T-helper 2 cell (primary cell): ENCODE measurements at places on chromosomes 7 and 10.

- DNase-seq = no peak
Observed at GRCh38 chr10:129836253-129836652, 127.8 kb downstream of the EBF3 start.

DNA sequence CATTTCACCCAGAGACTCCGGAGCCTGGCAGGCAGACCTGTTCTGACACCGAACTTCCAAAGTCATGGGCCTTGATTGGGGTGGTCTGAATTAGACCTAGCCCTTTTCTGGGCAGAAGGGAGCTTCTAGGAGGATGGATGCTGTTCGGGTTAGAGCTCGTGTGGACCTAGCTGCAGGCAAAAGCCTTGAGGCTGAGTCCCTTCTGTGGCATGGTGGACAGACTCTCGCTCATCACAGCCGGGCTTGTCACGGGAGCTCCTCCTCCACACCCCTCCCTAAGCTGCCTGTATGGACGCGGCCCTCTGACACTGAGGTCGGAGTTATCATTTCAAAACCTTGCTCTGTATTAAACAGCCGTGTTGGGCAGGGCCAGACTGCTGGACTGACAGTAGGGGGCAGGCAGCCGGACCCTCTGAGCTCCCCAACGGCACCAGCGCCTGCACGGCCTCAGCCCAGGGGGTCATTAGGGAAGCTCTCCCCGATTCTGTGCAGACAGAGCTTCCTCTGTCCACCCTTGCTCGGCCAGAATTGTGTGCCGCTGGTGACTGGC, 2.2 kb downstream of the IRF5 start:
- no peak for DNase-seq

DNA sequence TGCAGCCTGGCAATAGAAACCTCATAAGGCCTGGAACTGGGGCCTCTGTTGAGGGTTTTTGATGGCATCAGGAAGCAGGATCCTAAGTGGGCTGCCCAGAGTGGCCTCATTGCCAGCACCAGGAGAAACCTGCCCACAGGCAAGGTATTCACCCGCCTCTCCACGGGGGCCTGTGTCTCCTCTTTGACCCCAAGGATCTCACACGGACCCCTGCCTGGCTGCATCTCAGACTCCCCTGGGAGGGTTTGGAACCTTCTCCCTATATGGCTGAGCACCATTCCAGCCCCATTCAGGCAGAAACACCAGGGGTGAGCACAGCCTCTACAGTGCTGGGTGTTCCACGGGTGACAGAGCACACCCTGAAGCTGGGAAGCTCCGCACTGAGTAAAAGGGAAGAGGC, 14.6 kb upstream of the C10orf71 start:
- DNase-seq = no peak

DNA sequence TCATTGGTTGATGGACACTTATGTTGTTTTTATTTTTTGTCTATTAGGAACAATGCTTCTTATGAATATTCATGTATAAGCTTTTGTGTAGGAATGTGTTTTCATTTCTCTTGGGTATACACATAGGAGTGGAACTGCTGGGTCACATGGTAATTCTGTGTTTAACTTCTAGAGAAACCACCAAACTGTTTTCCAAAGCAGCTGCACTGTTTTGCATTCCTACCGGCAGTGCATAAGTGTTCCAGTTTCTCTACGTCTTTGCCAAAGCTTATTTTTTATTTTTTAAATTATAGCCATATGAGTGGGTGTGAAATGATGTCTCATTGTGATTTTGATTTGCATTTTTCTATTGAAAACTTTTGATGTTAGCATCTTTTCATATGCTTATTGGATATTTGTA, 51.3 kb downstream of the ADK start:
- no peak for DNase-seq

DNA sequence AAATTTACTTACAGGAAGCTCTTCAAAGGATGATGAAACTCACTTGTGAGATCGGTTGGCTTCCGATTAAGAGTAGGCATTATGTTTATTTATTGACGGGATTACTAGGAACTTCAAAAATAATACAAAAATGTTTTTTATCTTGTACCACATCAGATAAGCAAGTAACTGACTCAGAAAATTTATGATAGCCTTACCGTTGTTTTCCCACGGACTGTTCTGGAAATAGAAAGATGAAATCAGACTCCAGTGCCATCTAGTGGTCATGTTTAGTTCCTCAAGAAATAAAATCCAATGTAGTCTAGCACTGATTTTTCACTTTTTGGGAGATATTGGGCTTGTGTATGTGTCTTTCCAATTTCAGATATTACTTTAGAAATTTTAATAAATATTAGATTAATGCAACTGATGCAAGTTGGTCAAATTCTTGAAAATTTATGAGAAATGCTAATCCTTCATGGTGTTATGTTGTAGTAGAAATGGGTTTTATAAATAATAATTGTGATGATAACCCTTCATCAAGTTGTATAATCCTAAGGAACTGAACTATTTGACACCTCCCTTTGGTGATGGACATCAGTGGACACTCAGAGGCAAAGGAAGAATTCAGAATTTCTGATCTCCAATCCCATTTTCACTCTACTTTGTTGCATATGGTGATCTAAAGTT, 168.8 kb downstream of the TMEM26 start:
- no peak for DNase-seq

DNA sequence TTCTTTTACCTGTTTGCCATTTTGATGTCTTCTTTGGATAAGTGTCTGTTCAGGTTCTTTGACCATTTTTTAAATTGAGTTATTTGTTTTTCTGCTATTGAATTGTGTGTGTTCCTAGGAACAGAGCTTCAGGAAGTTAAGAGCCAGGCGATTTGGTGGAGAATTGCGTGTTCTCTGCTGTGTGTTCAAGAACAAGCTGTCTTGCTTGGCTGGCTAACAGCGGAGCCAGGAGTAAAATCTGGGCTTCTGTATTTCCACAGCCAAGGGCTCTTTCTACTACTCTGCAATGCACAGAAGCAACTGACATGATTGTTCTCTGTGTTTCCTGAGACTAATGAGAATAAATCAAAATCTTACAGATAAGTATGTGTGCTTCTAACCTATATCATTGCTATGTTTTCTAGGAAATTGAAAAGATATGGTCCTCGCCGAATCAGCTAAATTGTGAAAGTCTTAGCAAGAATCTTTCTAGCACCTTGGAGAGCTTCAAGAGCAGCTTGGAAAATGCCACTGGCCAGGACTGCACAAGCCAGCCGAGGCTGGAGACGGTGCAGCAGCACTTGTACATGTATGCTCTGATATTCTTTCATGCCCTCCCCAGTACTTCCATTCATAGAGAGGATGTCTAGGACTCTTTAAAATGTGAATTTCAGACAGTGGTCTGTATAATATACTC, 124.2 kb downstream of the ABCA13 start:
- DNase-seq = no peak

GRCh38 chr7:81165070-81165469, 246.2 kb upstream of the SEMA3C start:
- DNase-seq = no peak
